Upper lobe of left lung (tissue), 6 donors: ENCODE measurements at places on chromosomes 2 and 18. TPM values are rescaled to one million over a fixed set of nuclear protein-coding genes. Genes with fewer than 3 reads are reported as not detected.

Gene NT5C1B
- total RNA-seq = not detected

Gene SLC9A4
- total RNA-seq = not detected

Gene CRYGC
- total RNA-seq = not detected

Gene EIPR1
- total RNA-seq = 17.6 TPM

Gene SPP2
- not detected for total RNA-seq

Gene DPP10
- 0.59 TPM for total RNA-seq

Gene ING5
- 181 TPM for total RNA-seq

Gene DLGAP1
- 4.4 TPM for total RNA-seq

Gene SIGLEC15
- total RNA-seq = 0.52 TPM

Gene TM4SF20
- not detected for total RNA-seq

Gene FEV
- total RNA-seq = not detected

Gene C2orf66
- 0.30 TPM for total RNA-seq

Gene ABCG8
- not detected for total RNA-seq

Gene CROCC2
- 10.8 TPM for total RNA-seq

Gene PELI1
- 36.6 TPM for total RNA-seq

Gene CYBRD1
- total RNA-seq = 71.7 TPM

Gene UGT1A3
- total RNA-seq = not detected

Gene DSG4
- not detected for total RNA-seq

Gene WDR12
- 15.8 TPM for total RNA-seq

Gene CERKL
- 0.89 TPM for total RNA-seq

Gene MC2R
- total RNA-seq = not detected

Gene ABI2
- total RNA-seq = 32.5 TPM

Gene ABCB11
- total RNA-seq = not detected

Gene NBAS
- 55.8 TPM for total RNA-seq

Gene GNLY
- total RNA-seq = 17.8 TPM

Gene BMP10
- total RNA-seq = not detected

Gene LRP1B
- 0.11 TPM for total RNA-seq

Gene PRLH
- not detected for total RNA-seq

Gene SATB2
- total RNA-seq = 3.2 TPM

Gene DLX1
- total RNA-seq = not detected

Gene COQ10B
- total RNA-seq = 10.2 TPM

Gene CPLX4
- total RNA-seq = not detected

Gene ARMC9
- 65.0 TPM for total RNA-seq

Gene OTOS
- not detected for total RNA-seq

Gene CD8A
- total RNA-seq = 5.6 TPM

Gene NCKAP5
- total RNA-seq = 40.4 TPM

Gene IL1RN
- 11.9 TPM for total RNA-seq

Gene TFCP2L1
- 15.3 TPM for total RNA-seq

Gene TPO
- not detected for total RNA-seq

Gene CHRNG
- total RNA-seq = not detected

Gene ALPI
- total RNA-seq = not detected

Gene VWA3B
- total RNA-seq = 5.2 TPM

Gene ERBB4
- 24.2 TPM for total RNA-seq

Gene PCARE
- total RNA-seq = not detected

Gene MAPK4
- total RNA-seq = 4.4 TPM

Gene NPHP1
- total RNA-seq = 3.7 TPM

Gene ITGB6
- total RNA-seq = 73.5 TPM

Gene ACYP2
- 14.5 TPM for total RNA-seq

Gene FSIP2
- total RNA-seq = 2.0 TPM

Gene MC4R
- not detected for total RNA-seq

Gene TSPYL6
- not detected for total RNA-seq

Gene LRRTM4
- 0.61 TPM for total RNA-seq

Gene ITPRID2
- total RNA-seq = 206 TPM

Gene ANO7
- total RNA-seq = 0.30 TPM

Gene GAD1
- not detected for total RNA-seq

Gene SPR
- total RNA-seq = 26.2 TPM

Gene NOSTRIN
- 41.5 TPM for total RNA-seq

Gene ADCYAP1
- total RNA-seq = 0.20 TPM

Gene CNDP1
- total RNA-seq = not detected
